ENCODE measurements at places on chromosomes 16 and 17.
A peak's percentile ranks its signal among the peaks of the same experiment; 100 is the strongest.

GRCh38 chr17:4566785-4567184 is 6.4 kb upstream of the GGT6 start:
- peak; percentile 38 for DNase-seq

DNA sequence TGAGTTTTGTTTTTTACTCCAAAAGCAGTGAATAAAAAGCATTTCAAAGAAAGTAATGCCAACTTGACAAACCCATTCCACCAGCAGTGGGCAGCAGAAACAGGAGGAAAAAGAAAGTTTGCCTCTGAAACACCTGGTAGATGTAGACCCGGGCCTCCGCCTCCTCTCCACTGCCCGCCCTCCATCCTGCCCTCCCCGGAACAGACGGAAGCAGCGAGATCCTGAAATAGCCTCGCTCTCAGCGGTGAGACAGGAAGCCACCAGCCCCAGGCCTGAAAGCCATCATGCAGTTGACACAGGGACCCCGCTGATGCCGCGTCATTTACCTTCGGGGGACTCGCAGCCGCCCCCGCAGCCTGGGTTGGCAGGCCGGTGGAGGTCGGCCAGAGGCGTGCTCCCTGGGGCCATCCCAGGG is 67.8 kb downstream of the C16orf78 start:
- no peak for DNase-seq

GRCh38 chr17:76925441-76925891 is 57.3 kb downstream of the MGAT5B start:
- no peak for DNase-seq

GRCh38 chr17:27525836-27526603 is 69.8 kb downstream of the KSR1 start:
- DNase-seq: no peak

DNA sequence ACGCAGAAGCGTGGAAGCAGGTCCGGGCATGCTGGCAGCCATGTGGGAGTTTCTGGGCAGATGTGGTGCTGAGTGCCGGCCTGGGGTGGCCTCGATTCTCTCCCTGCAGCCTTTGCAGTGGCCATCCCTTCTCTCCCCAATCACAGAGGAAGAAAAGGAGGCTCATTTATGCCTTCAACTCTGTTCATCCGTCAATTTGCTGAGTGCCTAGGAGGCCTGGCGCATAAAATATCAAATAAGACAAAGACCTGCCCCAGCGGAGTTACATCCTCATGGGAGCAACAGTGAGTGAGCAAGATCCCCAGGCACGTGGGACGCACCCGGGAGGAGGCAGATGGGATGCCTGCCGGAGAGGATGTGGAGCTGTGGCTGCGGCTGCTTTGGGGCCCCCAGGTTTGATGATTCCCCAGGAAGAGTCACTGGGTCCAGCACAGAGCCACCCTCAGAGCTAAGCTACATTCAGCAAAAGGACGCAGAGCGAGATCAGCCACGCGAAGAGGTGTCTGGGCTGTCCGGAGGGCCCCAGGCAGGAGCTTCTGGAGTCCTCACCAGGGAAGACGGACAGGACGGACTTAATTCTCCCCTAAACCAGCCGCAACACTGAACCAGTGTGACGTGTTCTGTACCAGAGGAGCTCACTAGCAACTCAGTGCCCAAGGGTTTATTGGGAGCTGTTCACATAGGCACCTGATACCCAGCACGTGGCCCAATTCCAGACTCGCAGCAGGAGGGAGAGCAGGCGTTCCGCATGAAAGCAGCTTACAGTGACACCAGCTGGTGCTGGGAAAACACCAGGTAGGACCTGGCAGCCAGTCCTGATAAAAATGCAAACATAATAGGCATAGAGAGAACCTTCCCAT is 11.3 kb downstream of the CA5A start:
- DNase-seq: no peak

DNA sequence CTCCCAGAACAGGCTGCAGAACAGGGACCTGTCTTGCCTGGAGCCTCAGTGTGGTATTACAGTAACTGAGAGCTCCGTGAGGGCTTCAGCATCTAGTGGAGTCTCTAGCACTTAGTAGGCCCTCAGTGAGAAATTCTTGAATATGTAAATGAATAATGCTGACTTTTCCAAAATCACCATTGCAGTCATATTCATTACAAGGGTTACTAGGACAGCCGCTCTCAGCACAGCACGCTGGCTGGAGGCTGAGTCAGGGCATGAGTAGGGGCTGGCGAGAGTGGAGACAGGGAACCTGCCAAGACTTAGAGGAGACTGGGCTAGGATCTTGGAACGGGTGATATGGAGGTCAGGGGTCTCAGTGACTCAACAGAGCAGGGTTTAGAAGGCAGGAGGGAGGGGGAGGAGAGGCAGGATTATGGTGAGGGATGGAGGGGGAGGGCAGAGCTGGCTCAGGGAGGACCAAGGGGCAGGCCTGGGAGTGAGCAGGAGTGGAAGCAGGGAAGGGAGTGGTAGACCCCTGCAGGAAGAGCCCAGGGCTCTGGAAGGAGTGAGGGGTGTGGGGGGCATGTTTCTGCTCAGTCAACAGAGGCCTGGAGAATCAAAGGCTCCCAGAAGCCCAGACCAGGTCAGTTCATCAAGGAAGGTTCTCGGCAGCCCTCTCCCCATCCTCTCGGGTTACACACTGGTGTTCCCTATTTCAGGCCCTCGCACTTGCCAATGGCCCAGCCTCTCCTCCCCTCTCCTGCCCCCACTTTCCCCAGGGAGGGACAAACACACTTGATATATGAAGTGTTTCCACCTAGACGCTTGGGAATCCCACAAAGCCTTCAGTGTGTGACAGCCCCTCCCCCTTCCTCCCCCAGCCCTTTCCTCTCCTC is 42.3 kb downstream of the FZD2 start:
- peak; percentile 96 for DNase-seq

GRCh38 chr16:29680180-29680598 is 1.2 kb downstream of the QPRT start:
- no peak for DNase-seq

DNA sequence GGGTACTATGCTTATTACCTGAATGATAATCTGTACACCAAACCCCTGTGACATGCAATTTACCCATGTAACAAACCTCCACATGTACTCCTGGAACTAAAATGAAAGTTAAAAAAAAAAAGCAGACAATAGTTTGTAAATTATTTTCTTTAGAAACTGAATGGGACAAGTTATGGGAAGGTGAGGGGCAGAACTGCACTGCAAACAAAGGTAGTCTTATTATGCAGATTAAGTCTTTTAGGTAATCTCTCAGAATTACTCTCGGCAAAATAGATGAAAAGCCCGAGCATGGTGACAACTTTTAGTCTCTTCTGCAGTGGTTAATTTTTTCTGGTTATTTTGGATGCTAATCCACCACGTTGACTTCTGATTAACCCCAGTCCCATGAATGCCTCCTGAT is 25.5 kb downstream of the LDAF1 start:
- DNase-seq: no peak

DNA sequence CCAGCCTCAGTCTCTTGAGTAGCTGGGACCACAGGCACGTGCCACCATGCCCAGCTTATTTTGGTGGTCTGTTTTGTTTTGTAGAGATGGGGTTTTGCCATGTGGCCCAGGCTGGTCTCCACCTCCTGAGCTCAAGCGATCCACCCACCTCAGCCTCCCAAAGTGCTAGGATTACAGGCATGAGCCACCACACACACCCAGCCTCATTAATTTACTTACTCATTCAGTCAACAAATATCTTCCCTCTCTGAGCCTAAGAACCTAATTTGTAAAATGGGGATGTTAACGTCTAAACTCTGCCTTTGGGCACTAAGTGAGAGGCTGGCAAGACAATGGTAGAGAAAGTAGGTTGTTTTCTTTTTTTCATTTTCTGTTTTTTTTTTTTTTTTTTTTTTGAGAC is 22.6 kb downstream of the SRCIN1 start:
- no peak for DNase-seq

- DNase-seq: no peak
Measured at GRCh38 chr17:50045154-50045553, 10.8 kb upstream of the ITGA3 start.

GRCh38 chr17:50176559-50177357 is 11.0 kb downstream of the SGCA start:
- no peak for DNase-seq

DNA sequence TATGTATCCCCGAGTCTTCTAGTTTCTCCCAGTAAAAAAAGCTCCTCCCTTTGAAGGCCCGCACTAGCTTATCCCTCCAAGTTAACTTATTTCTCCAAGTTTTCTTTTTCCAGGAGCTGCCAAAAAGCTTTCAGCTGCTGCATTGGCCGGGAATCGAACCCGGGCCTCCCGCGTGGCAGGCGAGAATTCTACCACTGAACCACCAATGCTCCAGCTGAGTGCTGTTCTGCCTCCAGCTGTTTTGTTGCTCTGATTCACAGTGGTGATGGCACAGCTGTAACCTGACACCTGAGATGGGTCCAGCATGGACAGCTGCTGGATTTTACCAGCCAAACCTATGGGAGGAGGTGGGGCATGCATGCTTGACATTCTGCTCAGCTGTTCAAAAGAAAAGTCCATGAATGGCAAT is 22.1 kb downstream of the VAC14 start:
- DNase-seq: peak; percentile 87

DNA sequence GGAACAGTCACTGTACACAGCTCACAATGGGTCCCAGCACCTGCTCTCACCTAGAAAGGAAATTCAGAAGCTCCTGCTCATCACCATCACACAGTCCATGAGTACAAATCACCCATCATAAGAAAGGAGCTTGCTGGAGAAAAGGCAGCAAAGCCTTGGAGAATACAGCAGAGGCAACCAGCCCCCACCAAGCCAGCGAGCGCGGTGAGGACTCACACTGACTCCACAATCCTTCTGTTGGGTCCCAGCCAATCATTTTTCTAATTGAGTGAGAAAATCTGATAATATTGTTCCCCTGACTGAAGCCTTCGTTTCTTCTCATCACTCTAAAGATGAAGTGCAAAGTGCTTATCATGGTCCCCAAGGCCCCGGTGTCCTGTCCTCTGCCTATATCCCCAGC is 298.3 kb downstream of the SLC39A11 start:
- DNase-seq: no peak

GRCh38 chr17:38619937-38620550 is 14.3 kb upstream of the SRCIN1 start:
- no peak for DNase-seq

- DNase-seq: no peak
Measured at GRCh38 chr16:50002190-50002589, 22.8 kb upstream of the CNEP1R1 start.

DNA sequence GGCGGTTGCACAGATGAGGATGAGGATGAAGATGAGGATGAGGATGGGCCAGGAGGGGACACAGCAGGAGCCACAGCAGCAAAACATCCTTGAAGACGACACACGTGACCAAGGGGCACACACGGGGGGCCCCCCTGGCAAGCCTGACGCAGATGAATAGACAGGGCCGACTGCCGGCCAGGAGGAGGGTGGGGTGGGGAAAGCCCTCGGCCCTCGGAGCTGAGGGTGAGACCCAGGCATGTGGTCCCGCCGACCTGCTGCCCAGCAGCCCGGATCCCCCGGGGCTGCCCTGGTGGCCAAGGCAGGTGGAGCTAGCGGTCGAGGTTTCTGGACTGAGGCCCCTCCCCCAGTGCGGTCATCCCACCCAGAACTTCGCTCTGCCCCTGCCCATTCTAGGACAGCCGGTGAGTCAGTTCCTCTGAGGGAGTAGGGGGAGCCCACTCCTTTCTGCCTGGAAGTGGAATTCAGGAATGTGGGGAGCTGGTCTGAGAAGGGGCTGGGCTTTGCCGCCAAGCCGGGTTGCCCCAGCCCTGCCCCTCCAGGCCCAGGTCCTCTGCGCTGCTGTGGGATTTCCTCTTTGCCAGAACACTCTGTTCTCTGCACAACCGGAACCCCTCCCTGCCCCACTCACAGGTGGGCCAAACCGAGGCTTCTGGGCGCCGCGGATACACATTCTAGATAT is 9.9 kb downstream of the CYGB start:
- DNase-seq: peak; percentile 68

- no peak for DNase-seq
Measured at GRCh38 chr16:27824006-27824405, 239.5 kb downstream of the GSG1L start.

DNA sequence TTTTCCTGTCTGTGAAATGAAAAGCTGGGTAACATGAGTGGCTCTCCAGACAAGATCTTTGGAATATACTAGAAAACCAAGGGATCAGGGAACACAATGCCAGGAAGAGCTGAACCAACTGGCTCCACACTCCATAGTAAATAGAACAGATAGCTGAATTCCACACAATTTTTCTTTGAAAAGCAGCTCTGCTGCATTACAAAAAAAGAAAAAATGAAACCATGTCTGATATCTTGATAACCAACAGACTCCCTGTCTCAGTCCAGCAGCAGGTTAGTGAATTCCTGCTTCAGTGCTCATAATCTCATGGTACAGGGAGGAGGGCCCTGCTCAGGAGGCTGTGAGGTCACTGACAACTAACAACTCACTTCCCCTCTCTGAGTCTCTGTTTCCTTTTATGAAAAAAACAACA is 97.1 kb downstream of the CDH11 start:
- DNase-seq: peak; percentile 31

- peak; percentile 69 for DNase-seq
Measured at GRCh38 chr16:69386596-69386995, 789 bp upstream of the TERF2 start.

DNA sequence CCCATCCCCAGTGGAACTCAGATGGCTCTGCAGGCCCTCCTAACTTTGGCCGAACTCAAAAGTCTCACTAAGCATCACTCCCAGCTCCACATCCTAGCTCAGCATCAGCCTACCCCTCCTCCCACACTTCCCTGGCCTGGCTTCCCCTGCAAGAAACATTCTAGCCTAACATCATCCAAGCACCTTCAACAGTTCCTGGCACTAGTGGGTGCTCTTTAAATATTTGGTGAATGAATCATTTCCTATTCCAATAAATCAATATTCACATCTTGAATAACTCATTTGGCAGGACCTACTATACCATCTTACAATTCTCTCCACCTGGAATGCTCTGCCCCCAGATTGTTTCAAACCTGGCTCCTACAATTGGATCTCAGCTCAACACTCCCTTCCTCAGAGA is 11.0 kb upstream of the BBS2 start:
- peak; percentile 39 for DNase-seq

GRCh38 chr17:75273977-75274708 is 3.1 kb upstream of the MIF4GD start:
- peak; percentile 54 for DNase-seq

DNA sequence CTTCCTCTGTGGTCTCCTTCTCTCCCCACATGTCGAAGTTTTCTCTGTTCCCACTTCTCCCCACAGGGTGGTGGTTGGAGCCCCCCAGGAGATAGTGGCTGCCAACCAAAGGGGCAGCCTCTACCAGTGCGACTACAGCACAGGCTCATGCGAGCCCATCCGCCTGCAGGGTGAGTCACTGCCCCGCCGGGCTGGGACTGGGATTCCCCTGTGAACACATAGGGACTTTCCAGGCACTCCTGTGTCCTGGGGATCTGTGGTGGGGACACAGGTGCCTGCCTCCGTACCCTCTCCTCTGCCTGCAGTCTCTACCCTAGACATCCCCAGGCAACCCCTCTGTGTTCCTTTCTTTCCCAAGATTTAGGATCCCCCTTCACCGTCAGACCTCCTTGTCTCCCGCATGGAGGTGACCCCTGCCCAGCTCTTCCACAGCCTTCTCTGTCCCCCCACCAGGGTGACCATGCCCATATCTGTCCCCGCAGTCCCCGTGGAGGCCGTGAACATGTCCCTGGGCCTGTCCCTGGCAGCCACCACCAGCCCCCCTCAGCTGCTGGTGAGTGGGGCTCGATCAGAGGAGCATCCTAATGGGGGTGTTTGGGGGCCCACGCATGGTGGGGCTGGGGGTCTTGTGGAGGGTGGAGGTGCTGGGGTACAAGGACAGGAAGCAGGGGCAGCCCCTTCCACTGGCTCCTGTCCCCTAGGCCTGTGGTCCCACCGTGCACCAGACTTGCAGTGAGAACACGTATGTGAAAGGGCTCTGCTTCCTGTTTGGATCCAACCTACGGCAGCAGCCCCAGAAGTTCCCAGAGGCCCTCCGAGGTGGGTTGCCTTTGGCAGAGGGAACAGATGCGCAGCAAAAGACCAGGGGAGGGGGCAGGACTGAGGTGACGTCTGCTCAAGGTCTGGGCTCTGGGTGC is 5.8 kb downstream of the ITGAM start:
- DNase-seq: no peak
